ENCODE measurements at places on chromosomes 2 and 18.

DNA sequence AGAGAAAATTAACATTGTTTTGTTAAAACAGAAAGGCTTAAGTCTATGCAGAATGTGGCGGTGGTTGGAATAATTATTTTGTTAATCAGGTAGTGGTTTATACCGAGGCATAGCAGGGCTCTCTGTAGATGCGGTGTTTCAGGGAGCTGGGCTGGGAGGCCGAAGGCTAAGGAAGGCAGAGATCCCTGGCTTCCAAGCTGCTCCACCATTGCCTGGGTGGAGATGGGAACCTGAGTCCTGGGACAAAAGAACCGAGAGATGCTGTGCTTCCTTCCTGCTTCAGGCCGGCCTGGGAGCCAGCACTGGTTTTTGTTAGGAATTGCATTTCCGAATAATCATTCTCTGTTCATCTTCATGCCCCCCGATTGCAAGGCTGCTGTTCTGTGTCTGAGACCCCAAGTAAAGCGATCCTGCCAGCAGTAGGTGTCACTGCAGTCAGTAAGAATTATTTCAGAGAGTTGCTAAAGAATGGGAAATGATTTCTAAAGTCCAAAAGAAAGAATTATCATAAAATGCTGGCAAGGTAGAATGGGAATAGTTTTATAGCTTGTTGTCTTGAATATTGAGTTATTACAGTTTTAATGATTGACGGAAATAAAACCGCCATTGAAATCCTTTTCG is 824.9 kb downstream of the GALR1 start:
- no peak overlapping the region for H3K27ac ChIP-seq
- H3K4me3 ChIP-seq = no peak overlapping the region
- no peaks in the 10 kb centered on the region for H3K36me3 ChIP-seq
- H3K27me3 ChIP-seq = no peaks in the 10 kb centered on the region

DNA sequence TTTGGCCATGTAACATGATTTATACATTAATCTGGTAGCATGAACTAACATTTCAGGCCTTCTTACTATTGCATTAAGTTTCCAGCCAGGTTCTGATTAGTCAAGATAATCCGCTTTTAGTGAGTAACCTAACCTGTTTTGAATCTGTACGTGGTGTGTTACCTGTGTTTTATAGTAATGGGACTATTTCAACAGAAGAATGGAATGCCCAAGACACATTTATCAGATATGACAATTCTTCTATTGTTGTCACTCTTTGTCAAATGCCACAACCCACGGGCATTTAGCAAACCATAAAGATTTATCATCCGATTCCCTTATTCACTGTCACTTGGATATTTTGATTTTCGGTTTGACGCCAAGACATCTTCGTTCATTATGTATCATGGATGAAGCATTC is 117.9 kb downstream of the ETAA1 start:
- H3K36me3 ChIP-seq = no peaks in the 10 kb centered on the region
- no peak overlapping the region for H3K4me3 ChIP-seq
- H3K4me1 ChIP-seq = no peaks in the 10 kb centered on the region
- H3K27me3 ChIP-seq = no peaks in the 10 kb centered on the region
- DNase-seq = no peak

DNA sequence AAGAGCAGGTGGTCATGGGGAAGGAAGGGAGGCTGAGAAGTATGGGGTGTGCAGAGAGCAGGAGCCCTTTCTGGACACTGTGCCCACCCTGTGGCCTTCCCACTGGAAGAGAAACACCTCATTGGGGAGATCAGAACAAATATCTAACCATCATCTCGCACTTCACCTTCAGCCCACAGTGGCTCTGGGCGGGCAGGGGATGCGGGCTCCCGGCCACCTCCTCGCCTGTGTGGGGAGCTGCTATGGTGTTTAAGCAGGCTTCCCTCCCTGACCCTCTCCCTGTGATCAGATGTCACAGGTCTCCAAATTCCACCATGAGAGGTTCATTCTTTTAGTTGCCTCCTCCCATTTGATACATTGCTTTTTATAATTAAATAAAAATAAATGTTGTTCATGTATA is 5.0 kb downstream of the FBLN7 start:
- H3K27me3 ChIP-seq = peaks cover 6% of the 10 kb centered on the region
- H3K4me3 ChIP-seq = no peak overlapping the region
- H3K36me3 ChIP-seq = no peaks in the 10 kb centered on the region
- H3K4me1 ChIP-seq = peaks cover 8% of the 10 kb centered on the region
- no peak for DNase-seq

- no peaks in the 10 kb centered on the region for H3K36me3 ChIP-seq
- no peak for DNase-seq
- no peak overlapping the region for H3K27ac ChIP-seq
- no peak overlapping the region for H3K4me3 ChIP-seq
- no peaks in the 10 kb centered on the region for H3K4me1 ChIP-seq
- no peaks in the 10 kb centered on the region for H3K27me3 ChIP-seq
Observed at GRCh38 chr2:59690849-59691248, 862.6 kb downstream of the BCL11A start.

DNA sequence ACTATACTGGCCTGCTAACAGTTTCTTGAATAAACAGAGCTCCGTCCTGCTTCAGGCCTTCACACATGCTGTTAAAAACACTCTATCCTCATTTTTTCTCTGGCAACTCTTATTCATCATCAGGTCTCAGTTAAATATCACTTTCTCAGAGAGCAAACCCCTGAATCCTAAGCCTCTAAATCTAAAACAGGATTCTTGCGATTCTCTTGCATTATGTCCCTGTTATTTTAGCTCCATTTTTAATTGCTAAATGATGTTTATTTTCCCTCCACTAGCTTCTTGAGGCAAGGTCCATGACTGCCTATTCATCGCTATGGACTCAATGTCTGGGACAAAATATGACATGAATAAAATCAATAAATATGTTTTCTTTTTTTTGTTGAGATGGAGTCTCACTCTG is 190.7 kb upstream of the SMAD7 start:
- no peak overlapping the region for H3K27ac ChIP-seq
- no peaks in the 10 kb centered on the region for H3K27me3 ChIP-seq
- H3K36me3 ChIP-seq = no peaks in the 10 kb centered on the region
- H3K4me3 ChIP-seq = no peak overlapping the region
- no peak for DNase-seq
- H3K4me1 ChIP-seq = no peaks in the 10 kb centered on the region

DNA sequence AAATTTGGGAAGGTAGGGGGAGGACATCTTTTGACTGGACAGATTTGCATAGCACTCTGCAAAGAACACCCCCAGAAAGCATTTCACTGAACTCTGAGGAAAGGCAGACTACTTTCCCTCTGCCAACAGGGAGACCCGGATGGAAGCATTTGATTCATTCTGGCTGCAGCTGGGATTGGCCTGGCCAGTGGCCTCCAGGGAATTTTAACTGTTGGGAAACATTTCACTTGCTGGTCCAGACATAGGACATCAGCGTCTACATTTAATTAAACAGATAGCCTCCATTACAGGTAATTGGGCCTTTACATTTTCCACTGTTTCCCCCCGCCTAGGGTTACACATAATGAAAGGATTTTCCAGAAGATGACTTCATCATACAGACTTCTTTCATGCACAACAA is 92.8 kb downstream of the MARCHF4 start:
- no peak overlapping the region for H3K27ac ChIP-seq
- no peaks in the 10 kb centered on the region for H3K4me1 ChIP-seq
- no peak overlapping the region for H3K4me3 ChIP-seq
- no peaks in the 10 kb centered on the region for H3K36me3 ChIP-seq

- H3K4me3 ChIP-seq = peak overlapping the region; percentile 85
- DNase-seq = no peak
- H3K36me3 ChIP-seq = no peaks in the 10 kb centered on the region
- H3K27me3 ChIP-seq = peaks cover 53% of the 10 kb centered on the region
Observed at GRCh38 chr2:172429301-172429968, 2.0 kb downstream of the ITGA6 start.
